ENCODE measurements at places on chromosomes 2 and 18. TPM values are rescaled to one million over a fixed set of nuclear protein-coding genes. Genes with fewer than 3 reads are reported as not detected.

The SFXN5 gene
- 32.4 TPM for total RNA-seq

The CEBPZOS gene
- total RNA-seq = 37.9 TPM

The FAM237A gene
- total RNA-seq = not detected

The PPP1R1C gene
- total RNA-seq = not detected

The DHRS9 gene
- total RNA-seq = not detected

The G6PC2 gene
- not detected for total RNA-seq

The TUBA4B gene
- total RNA-seq = not detected

The SERPINB4 gene
- not detected for total RNA-seq

The CIB4 gene
- total RNA-seq = not detected

The FRZB gene
- total RNA-seq = not detected

The ZDBF2 gene
- 3.9 TPM for total RNA-seq

The SCYGR4 gene
- total RNA-seq = not detected

The CCNT2 gene
- 38.9 TPM for total RNA-seq

The ALPG gene
- not detected for total RNA-seq

The OTOS gene
- not detected for total RNA-seq

GRCh38 chr2:13056259-13056843 lies 339.6 kb downstream of the TRIB2 start:
- H3K27ac ChIP-seq = no peak overlapping the region
- DNase-seq = no peak
- H3K27me3 ChIP-seq = peaks cover 10% of the 10 kb centered on the region

DNA sequence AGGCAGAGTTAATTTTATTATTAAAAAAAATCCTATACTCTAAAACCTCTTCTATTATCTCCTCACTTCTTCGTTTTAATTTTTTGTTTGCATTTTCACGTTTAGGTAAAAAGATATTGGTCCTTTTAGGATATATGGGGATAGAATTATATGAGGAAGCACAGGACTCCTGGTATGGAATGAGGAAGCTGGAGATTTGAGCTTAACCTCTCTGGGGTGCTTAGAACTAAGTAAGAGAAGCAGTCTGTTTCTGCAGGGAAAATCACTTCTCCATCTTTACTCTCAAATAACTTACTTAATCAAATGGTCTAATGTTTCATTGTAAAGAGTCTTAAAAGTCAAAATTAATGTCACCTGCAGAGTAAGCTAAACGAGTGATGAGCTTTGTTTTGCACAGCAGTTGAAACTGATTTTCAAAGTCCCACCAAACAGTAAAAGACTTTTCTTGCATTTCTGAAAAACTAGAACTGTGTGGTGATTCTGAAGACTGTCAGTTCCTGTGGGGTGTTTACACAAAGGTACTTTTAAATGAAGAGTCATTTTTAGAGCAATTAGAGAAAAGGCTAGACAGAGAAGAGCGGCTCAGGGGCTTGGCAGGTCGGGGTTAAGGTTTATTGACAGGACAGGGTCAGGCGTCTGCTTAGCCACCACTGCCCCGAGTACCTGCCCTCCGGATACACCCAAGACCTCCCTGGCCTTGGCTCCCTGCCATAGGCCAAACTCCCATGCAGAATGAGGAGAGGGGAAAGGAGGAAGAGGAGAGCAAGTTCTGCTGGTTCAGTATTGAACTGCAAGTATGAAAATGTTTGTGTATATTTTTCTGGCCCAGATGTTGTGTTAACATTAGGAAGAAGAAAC lies 21.6 kb downstream of the METAP1D start:
- no peak overlapping the region for H3K4me3 ChIP-seq
- DNase-seq = no peak
- H3K27me3 ChIP-seq = no peaks in the 10 kb centered on the region

DNA sequence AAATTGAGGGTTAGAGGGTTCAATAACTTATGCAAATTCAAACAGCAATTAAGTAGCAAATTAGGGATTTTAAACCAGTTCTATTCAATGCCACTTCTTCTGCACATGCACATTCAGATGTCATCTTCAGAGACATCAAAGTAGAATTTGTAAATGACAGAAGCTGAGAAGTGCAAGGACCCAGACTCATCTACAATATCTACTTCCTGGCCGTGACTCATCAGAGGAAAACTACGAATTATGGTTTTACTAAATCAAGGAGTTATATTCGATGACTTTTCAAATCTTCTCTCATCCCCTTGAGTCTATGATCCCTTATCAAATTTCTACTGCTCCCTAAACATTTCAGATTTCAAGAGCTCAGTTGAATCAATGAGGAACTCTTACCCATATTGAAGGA lies 20.0 kb upstream of the STAT4 start:
- H3K27ac ChIP-seq = peak overlapping the region; percentile 73
- no peaks in the 10 kb centered on the region for H3K27me3 ChIP-seq
- no peak for DNase-seq
- H3K36me3 ChIP-seq = peaks cover 4% of the 10 kb centered on the region

GRCh38 chr2:85830645-85831044 lies 58.1 kb downstream of the ST3GAL5 start:
- H3K4me1 ChIP-seq = peaks cover 42% of the 10 kb centered on the region
- no peak overlapping the region for H3K4me3 ChIP-seq
- no peak for DNase-seq

- no peak overlapping the region for H3K27ac ChIP-seq
- no peak overlapping the region for H3K4me3 ChIP-seq
- DNase-seq = no peak
- no peaks in the 10 kb centered on the region for H3K27me3 ChIP-seq
- H3K36me3 ChIP-seq = peaks cover 11% of the 10 kb centered on the region
Measured at GRCh38 chr2:159450180-159450579, 163.7 kb upstream of the WDSUB1 start.

- H3K4me3 ChIP-seq = peak overlapping the region; percentile 87
- H3K27ac ChIP-seq = peak overlapping the region; percentile 93
Measured at GRCh38 chr18:77054288-77054605, 78.3 kb downstream of the MBP start.

DNA sequence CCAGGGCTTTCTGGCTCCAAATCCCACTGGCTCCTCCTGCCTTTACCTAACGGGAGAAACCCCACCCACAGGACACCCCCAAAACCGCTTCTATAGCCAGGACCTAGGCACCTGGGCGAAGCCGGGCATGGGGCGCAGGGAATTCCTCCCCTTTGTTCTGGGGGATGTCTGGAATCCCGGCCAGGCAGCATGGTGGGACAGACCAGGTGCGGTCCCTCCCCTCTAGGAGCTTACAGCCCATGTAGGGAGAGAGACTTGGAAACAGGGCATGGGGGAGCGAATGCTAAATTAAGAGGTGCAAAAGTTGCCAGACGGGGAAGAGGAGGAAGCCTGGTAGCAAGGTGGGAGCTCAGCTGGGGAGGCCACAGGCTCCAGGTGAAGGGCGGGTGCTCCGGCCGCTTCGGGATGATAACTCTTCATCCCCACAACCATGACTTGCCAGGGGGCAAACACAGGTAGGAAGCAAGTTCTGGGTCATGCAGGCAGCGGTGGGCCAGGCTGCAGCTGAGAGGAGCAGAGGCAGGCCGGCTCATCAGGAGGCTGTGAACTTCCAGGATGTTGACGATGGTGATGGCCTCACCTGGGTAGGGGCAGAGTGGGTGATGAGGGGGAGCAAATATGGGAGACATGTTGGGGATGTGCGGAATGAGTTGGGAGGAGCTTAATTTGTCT lies 1.3 kb downstream of the TMEM37 start:
- no peak overlapping the region for H3K4me3 ChIP-seq
- peaks cover 60% of the 10 kb centered on the region for H3K27me3 ChIP-seq
- H3K27ac ChIP-seq = no peak overlapping the region
- no peaks in the 10 kb centered on the region for H3K36me3 ChIP-seq

- no peaks in the 10 kb centered on the region for H3K27me3 ChIP-seq
- H3K27ac ChIP-seq = no peak overlapping the region
- H3K4me3 ChIP-seq = no peak overlapping the region
- no peak for DNase-seq
- H3K36me3 ChIP-seq = no peaks in the 10 kb centered on the region
- no peaks in the 10 kb centered on the region for H3K4me1 ChIP-seq
Measured at GRCh38 chr18:66124394-66124793, 373.6 kb downstream of the CDH7 start.

GRCh38 chr18:76367168-76368125 lies 127.6 kb downstream of the ZNF516 start:
- DNase-seq = no peak
- H3K4me3 ChIP-seq = no peak overlapping the region
- peaks cover 23% of the 10 kb centered on the region for H3K4me1 ChIP-seq
- H3K27ac ChIP-seq = no peak overlapping the region
- no peaks in the 10 kb centered on the region for H3K27me3 ChIP-seq

- DNase-seq = no peak
- peaks cover 17% of the 10 kb centered on the region for H3K27me3 ChIP-seq
- H3K36me3 ChIP-seq = no peaks in the 10 kb centered on the region
- no peak overlapping the region for H3K27ac ChIP-seq
Measured at GRCh38 chr2:227407591-227408151, 19.9 kb upstream of the SCYGR1 start.

- H3K27me3 ChIP-seq = no peaks in the 10 kb centered on the region
- H3K4me3 ChIP-seq = no peak overlapping the region
- no peaks in the 10 kb centered on the region for H3K36me3 ChIP-seq
- H3K4me1 ChIP-seq = peaks cover 16% of the 10 kb centered on the region
- no peak overlapping the region for H3K27ac ChIP-seq
- no peak for DNase-seq
Measured at GRCh38 chr2:61910603-61911002, 5.1 kb downstream of the COMMD1 start.

GRCh38 chr2:28428486-28428885 lies 35.8 kb downstream of the FOSL2 start:
- DNase-seq = no peak
- no peak overlapping the region for H3K4me3 ChIP-seq
- no peak overlapping the region for H3K27ac ChIP-seq

GRCh38 chr2:40304340-40304739 lies 147.6 kb downstream of the SLC8A1 start:
- no peaks in the 10 kb centered on the region for H3K27me3 ChIP-seq
- no peak overlapping the region for H3K4me3 ChIP-seq
- no peaks in the 10 kb centered on the region for H3K36me3 ChIP-seq
- H3K4me1 ChIP-seq = no peaks in the 10 kb centered on the region
- no peak overlapping the region for H3K27ac ChIP-seq

DNA sequence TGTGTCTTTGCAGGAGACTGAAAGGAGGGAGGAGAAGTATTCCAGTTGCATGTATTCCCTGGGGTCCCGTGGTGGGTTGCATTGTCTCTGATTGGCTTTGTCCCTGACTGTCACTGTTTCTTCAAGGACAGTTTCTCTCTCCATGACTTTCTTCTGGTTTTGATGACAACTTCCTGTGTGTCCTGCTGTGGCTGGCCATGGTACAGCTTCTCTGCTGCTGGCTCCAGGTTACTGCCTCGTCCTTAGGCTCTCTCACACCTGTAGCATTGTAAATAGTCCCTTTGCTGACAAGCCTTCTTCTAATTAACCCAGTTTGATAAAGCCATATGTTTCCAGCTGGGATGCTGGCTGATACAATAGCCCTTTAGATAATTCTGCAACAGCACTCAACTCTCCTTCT lies 129.0 kb downstream of the LPIN1 start:
- H3K27me3 ChIP-seq = peaks cover 23% of the 10 kb centered on the region
- H3K36me3 ChIP-seq = no peaks in the 10 kb centered on the region
- DNase-seq = no peak
- H3K4me3 ChIP-seq = no peak overlapping the region

DNA sequence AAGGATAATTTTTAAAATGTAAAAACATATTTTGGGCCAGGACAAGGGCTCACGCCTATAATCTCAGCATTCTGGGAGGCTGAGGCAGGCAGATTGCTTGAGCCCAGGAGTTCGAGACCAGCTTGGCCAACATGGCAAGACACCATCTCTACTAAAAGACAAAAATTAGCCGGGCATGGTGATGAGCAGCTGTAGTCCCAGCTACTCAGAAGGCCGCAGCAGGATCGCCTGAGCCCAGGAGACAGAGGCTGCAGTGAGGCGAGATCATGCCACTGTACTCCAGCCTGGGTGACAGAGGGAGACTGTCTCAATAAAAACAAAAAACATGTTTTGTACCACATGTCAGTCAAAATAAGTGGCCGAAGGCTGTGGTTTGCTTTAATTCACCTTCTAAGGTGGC lies 122.5 kb downstream of the HDAC4 start:
- no peak overlapping the region for H3K4me3 ChIP-seq
- DNase-seq = no peak
- peak overlapping the region; percentile 65 for H3K27ac ChIP-seq

DNA sequence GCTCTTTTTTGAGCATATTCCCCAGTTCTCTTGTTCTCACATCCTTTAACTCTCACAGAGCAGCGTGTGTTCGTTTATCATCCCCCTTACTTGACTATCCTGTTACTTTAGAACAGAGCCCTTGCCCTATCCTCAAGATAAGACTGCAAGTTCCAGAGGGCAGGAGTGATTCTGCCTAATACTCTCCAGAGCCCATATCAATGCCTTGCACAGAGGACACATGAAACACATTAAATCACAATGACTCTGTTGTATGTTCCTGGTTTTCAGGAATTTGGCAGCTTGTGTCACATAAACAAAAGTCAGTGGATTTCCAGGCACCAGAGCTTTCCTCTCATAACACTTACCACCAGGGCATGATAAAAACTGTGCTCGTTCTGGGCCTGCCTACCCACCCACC lies 156.7 kb downstream of the RNF144A start:
- no peak overlapping the region for H3K27ac ChIP-seq
- no peaks in the 10 kb centered on the region for H3K36me3 ChIP-seq
- no peaks in the 10 kb centered on the region for H3K27me3 ChIP-seq
- no peak for DNase-seq
- no peak overlapping the region for H3K4me3 ChIP-seq
- no peaks in the 10 kb centered on the region for H3K4me1 ChIP-seq

GRCh38 chr2:26809876-26810577 lies 24.2 kb downstream of the CENPA start:
- H3K4me3 ChIP-seq = no peak overlapping the region
- H3K27ac ChIP-seq = no peak overlapping the region
- H3K36me3 ChIP-seq = no peaks in the 10 kb centered on the region
- no peak for DNase-seq

DNA sequence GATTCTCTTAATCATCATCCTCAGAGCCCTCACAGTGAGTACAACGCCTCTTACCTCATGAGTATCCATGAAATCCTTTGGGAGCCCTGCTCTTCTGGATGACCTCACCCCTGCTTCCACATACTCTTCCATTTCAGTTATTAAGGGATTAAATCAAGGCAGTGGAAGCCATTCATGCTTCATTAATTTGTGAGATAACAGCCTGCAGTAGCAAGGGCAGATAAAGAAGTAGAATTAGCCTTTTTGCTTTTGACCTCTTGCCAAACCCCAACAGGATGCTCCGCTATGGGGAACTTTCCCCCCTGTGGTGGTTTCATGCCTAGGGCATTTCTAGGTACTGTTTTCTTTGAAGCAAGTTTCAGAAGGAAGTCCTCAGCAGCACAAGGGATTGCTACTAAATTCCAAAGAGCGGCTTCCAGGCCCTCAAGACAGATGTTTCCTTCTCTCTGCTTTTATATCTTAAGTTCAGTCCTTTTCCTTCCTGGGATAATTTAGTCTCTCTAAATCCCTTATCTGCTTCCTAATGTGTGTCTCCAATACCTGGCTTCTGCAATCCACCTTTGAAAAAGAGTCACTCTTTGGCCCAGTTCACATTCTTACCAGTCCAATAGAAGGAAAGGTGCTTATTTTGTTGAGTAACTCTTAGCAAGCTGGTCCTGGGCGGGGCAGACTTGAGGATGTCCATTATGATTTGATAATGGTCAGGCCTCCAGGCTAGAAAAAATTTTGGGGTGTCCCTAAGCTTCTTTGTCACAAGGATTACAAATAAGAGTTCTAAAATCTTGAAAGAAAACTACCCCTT lies 76.9 kb downstream of the MYO1B start:
- H3K4me3 ChIP-seq = no peak overlapping the region
- no peak overlapping the region for H3K27ac ChIP-seq
- H3K36me3 ChIP-seq = peaks cover 6% of the 10 kb centered on the region
- H3K27me3 ChIP-seq = peaks cover 37% of the 10 kb centered on the region
- peaks cover 14% of the 10 kb centered on the region for H3K4me1 ChIP-seq

Measured in natural killer cell treated with Interleukin-12 subunit alpha and Interleukin-12 subunit beta and Interleukin-15 and Interleukin-18, amount 100 ng/mL, for 72 hours (primary cell).